CD4-positive, CD25-positive, alpha-beta regulatory T cell (primary cell): ENCODE measurements at places on chromosomes 16 and 17. TPM values are rescaled to one million over a fixed set of nuclear protein-coding genes. Genes with fewer than 3 reads are reported as not detected.
A peak's percentile ranks its signal among the peaks of the same experiment; 100 is the strongest.

Gene TMEM235
- total RNA-seq: not detected

Gene ACBD4
- total RNA-seq: 23.6 TPM

Gene SP6
- 0.17 TPM for total RNA-seq

Gene ZNF213
- 3.8 TPM for total RNA-seq

Gene C16orf96
- 0.17 TPM for total RNA-seq

Gene SLC2A4
- not detected for total RNA-seq

GRCh38 chr17:57415751-57416207 is 159.5 kb downstream of the MSI2 start:
- DNase-seq: no peak

GRCh38 chr17:29074488-29074887 is 31.5 kb downstream of the PIPOX start:
- no peak for DNase-seq

- no peak for DNase-seq
Observed at GRCh38 chr17:12627177-12627629, 38.5 kb upstream of the MYOCD start.

- peak; percentile 54 for DNase-seq
Observed at GRCh38 chr17:75404731-75405364, 630 bp downstream of the GRB2 start.

DNA sequence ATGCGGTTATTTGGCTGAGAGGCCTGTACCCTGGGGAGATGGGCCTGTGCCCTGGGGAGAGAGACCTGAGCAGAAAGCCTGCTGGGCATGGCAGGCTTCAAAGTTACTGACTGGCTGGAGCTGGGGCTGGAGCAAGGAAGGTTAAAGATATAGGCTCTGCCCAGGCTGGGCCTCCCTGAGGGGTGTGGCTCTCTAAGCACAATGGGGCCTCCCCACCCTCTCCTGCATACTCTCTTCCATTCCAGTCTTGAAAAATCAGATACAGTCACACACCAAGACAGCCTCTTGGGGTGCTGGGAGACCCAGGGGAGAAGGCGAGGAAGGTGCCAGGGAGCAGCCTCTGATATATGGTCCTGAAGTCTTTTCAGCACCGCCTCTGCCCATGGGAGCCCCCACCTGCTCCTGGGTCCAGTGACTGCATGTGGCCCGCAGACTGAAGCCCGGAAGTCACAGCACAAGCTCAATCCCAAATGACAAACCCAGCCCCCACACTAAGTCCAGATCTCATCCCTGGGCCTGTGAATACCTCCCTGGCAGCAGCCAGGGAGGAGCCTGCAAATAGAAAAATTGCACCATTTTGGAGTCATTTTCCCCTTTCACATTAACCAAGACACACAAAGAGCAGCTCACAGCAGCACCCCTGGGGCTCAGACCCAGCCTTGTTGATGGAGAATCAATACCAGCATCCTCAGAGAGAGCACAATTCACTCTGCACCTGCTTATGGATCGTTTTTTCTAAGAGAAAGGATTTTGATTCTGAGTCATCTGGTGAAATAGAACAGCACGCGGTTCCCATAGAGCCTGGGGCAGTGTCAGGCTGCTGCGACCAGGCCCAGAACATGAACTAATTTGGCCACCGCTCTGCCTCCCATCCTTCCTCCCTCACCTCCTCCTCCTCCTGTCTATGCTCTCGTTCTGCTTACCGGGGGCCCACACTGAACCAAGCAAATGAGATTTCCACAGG is 25.6 kb upstream of the CACNG1 start:
- no peak for DNase-seq

DNA sequence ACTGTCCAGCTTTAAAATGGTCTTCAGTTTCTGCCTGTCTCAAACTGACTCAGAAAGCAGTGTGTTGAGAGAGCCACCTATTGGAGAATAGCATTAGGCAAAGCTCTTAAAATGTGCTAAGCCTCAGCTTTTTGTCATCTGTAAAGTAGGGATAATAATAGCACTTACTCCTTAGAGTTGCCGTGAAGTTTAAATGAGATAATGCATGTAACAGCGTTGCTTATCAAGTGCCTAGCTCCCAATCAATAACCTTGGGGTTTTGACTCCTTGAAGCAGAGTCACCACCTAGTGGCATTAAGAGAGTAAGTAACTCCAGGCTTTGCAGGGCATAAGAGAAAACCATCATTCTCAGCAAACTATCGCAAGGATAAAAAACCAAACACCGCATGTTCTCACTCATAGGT is 163.3 kb downstream of the HS3ST2 start:
- DNase-seq: no peak

DNA sequence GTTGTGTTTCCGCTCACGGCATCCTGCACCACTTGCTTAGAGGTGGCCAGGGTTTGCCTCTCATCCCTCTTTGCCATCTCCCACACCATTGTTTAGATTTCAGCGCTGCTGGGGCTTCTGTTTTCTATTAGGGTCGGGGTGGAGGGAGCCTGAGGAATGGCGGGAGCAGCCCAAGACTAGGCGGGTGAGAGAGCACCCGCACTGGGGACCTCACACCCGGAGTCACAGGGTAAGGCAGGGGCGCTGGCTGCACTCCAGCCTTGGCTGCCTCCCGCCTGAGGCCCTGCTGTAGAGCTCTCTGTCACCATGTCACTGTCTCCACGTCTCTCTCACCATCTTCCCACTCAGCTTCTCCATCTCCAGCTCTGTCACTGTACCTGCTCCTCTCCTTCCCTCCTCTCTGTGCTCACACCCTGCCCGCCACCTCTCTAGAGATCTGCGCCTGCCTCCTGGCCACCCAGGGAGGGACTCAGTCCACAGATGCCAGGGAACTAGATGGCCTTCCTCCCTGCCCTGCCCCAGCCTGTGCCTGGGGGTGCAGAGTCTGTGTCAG is 32.8 kb upstream of the ABCC3 start:
- no peak for DNase-seq

- peak; percentile 75 for DNase-seq
Observed at GRCh38 chr17:82848022-82848592, 8.3 kb upstream of the ZNF750 start.
